ENCODE measurements at places on chromosomes 4 and X. TPM values are rescaled to one million over a fixed set of nuclear protein-coding genes. Genes with fewer than 3 reads are reported as not detected.

- DNase-seq: peak; percentile 39
These were observed 91.2 kb upstream of the GPR50 start for GRCh38 chrX:151085207-151085606.

GRCh38 chr4:40418430-40419230 is 83.5 kb downstream of the CHRNA9 start:
- DNase-seq: no peak

- no peak for DNase-seq
These were observed 276.5 kb upstream of the AGTR2 start for GRCh38 chrX:115894087-115894486.

- DNase-seq: no peak
These were observed 35.7 kb downstream of the STBD1 start for GRCh38 chr4:76342191-76342590.

DNA sequence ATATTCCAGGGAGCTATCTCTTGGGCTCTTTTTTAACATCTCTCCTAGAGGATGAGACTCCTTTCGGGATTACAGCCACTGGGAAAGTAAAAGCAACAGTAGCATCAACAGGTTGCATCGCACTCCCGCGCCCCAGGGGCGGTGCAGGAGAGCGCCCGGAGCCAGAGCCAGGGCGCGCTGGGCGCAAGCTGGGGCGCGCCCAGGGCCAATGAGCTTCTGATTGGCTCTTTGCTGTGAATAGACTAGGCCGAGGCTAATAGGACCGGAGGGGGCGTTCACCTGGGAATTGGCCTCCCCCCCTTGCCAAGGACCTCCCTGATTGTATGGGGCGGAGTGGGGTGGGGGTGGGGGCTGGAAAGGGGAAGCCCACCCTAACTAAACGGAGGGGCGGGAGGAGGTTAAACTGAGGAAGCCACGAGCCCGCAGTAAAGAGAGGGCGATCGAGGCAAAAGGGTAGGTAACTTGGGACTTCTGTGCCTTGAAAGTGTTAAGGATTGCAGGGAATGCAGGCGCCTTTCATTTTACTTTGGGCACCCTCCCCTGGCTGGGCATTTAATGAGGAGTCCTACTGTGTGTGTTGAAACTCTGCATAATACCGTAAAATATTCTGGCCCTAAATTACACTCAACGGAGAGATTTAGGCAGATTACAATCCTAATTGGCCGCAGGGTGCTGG is 1.1 kb upstream of the ATOH1 start:
- DNase-seq: peak; percentile 39

GRCh38 chr4:157072002-157072401 is 3.9 kb upstream of the GLRB start:
- no peak for DNase-seq

DNA sequence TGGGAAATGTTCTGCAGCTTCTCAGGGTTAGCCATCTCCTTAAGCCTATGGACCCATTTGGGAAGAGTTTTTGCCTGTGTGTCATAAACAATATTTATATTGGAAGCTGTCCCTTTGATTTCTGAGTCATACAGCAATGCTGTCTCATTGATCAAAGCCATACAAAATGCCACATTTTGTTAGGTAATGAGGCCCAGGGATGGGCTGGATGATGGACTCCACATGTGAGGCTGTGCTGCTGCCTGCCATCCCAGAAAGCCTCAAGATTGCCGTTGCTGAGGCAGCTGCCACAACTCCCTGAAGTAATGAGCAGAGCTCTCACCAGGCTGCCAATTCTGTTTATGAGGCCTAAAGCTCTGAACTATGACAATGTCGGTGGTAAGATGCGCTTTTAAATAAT is 12.2 kb upstream of the GJB1 start:
- DNase-seq: no peak

- DNase-seq: no peak
These were observed 51.7 kb downstream of the ATP11C start for GRCh38 chrX:139881130-139881529.

GRCh38 chr4:13711233-13711785 is 83.8 kb upstream of the BOD1L1 start:
- no peak for DNase-seq

- no peak for DNase-seq
These were observed 409.3 kb downstream of the FAM47B start for GRCh38 chrX:35351795-35352483.

- no peak for DNase-seq
These were observed 51.7 kb upstream of the GPM6B start for GRCh38 chrX:13868591-13868990.

DNA sequence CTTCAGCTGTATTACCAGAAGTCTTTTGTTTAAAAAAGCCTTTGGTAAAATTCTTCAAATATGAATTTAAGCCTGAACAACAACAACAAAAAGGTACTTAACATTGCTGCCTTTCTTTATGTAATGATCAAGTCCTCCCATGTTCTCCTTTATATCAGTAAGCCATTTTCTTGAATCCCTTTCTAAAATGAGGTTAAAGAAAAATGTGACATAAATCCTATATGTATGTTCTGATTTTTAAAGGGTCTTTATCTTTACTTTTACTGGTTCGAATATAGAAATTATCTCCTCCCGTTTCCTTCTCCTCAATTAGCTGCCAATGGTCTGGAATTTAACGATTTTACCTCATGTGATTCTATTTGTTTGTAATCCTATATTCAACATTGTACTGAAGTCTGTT is 522.8 kb downstream of the IL1RAPL1 start:
- DNase-seq: no peak

GRCh38 chr4:124152132-124152531 is 560.4 kb downstream of the ANKRD50 start:
- DNase-seq: no peak

- no peak for DNase-seq
These were observed 174.6 kb downstream of the INPP4B start for GRCh38 chr4:142671516-142671915.

GRCh38 chr4:13413729-13414437 is 70.3 kb downstream of the RAB28 start:
- DNase-seq: no peak

GRCh38 chr4:153001626-153002025 is 65.5 kb downstream of the FHDC1 start:
- no peak for DNase-seq

- DNase-seq: no peak
These were observed 6.6 kb upstream of the PDZD4 start for GRCh38 chrX:153836921-153837320.

GRCh38 chrX:47704736-47705135 is 45.8 kb upstream of the UXT start:
- no peak for DNase-seq

GRCh38 chr4:180960743-180961401 is 1282.3 kb upstream of the TENM3 start:
- no peak for DNase-seq

- no peak for DNase-seq
These were observed 25.6 kb downstream of the SLC16A2 start for GRCh38 chrX:74446876-74447275.

GRCh38 chr4:56757261-56757746 is 64.2 kb downstream of the SPINK2 start:
- DNase-seq: no peak

DNA sequence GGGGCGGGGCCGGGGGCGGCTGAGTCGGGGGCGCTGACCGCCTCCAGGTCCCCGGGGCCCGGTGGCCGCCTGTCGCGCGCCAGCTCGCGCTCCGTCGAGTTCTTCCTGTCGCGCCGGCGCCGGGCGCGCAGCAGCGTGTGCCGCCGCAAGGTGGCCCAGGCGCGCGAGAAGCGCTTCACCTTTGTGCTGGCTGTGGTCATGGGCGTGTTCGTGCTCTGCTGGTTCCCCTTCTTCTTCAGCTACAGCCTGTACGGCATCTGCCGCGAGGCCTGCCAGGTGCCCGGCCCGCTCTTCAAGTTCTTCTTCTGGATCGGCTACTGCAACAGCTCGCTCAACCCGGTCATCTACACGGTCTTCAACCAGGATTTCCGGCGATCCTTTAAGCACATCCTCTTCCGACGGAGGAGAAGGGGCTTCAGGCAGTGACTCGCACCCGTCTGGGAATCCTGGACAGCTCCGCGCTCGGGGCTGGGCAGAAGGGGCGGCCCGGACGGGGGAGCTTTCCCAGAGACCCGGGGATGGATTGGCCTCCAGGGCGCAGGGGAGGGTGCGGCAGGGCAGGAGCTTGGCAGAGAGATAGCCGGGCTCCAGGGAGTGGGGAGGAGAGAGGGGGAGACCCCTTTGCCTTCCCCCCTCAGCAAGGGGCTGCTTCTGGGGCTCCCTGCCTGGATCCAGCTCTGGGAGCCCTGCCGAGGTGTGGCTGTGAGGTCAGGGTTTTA is 1.5 kb downstream of the ADRA2C start:
- no peak for DNase-seq

GRCh38 chrX:45070116-45071007 is 130.3 kb downstream of the DIPK2B start:
- no peak for DNase-seq

- no peak for DNase-seq
These were observed 50.9 kb downstream of the CORIN start for GRCh38 chr4:47786958-47787370.

GRCh38 chrX:85379174-85379907 is at the start of gene POF1B:
Gene POF1B, minus strand, starts transcription at chrX:85379665. Its CDS starts 211 bp downstream, at chrX:85379454.
- DNase-seq: peak; percentile 21

DNA sequence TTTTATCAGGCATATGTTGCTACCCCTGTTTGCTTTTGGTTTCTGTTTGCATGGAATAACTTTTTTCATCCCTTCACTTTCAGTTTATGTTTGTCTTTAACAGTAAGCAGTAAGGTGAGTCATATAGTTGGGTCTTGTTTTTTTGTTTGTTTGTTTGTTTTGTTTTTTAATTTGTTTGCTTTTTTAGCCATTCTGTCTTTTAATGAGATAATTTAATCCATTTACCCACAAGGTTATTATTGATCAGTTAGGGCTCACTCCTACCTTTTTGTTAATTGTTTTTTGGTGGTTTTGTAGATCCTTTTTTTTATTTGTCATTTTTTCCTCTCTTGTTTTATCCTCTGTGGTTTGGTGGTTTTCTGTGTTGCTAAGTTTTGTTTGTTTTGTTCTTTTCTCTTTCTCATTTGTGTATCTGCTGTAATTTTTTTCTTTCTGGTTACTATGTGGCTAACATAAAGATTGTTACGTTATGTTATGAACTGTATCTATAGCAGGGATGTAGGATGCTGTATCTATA is 379.5 kb upstream of the MAD2L1 start:
- no peak for DNase-seq

- no peak for DNase-seq
These were observed 10.7 kb upstream of the MTNR1A start for GRCh38 chr4:186566068-186566467.

GRCh38 chr4:177033135-177033534 is 240.4 kb upstream of the VEGFC start:
- DNase-seq: no peak

GRCh38 chrX:135557344-135557743 is 36.9 kb downstream of the INTS6L start:
- DNase-seq: no peak

DNA sequence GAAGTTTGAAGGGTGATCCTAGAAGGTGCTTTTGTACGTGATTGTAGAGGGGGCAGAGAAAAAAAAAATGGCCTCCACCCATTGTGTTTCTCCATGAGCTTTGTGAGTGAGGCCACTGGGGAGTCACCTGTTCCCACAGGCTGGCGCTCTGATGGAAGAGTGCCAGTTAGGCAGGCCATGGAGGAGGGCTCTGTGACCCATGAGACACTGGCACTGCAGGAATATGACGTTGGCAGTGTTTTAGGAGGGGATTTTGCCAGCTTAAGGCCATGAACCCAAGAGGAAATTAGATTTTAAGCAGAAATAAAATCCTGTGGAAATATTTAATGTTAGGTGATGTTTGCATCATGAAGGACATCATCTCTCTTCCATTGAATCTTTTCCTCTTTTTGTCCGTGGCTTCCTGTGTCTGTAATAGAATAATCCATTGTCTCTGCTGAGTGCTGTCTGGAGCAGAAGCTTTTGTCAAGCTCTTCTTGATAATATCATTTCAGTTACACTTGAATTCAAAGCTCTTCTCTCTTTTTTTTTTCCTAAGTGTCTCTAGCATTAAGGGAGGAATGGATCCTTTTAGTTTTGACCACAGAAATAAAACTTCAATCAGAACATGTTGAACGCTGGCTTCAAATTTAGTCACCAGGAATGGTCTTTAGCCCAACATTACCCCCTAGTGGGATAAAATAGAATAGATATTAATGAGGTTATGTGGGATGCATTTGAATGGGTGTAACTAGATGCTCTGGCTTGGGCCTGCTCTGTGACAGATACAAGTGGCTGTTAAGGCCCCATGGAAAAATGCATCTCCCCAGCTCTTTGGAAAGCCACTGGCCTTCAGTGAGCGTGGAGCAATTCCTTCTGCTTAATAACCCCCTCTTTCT is 41.0 kb upstream of the UCP1 start:
- no peak for DNase-seq

GRCh38 chrX:17654116-17654515 is 83.2 kb upstream of the SCML1 start:
- DNase-seq: no peak

The GPRASP3 gene
- 4.1 TPM for total RNA-seq

The TECRL gene
- not detected for total RNA-seq

The PROM1 gene
- 1.6 TPM for total RNA-seq

The PAGE1 gene
- not detected for total RNA-seq

The ADAM29 gene
- total RNA-seq: not detected

The TCEAL5 gene
- total RNA-seq: not detected

The IGFBP7 gene
- 205 TPM for total RNA-seq

The TCP11X2 gene
- 1.7 TPM for total RNA-seq

The HSFX4 gene
- total RNA-seq: not detected

The KCTD8 gene
- not detected for total RNA-seq

The AADAT gene
- 6.8 TPM for total RNA-seq

The DOK7 gene
- 16.0 TPM for total RNA-seq

The PPBP gene
- 32.2 TPM for total RNA-seq

The GLRA2 gene
- not detected for total RNA-seq

The CXCL8 gene
- 15.5 TPM for total RNA-seq

The HGFAC gene
- total RNA-seq: not detected

The MED12 gene
- total RNA-seq: 42.3 TPM

The MXRA5 gene
- 2.6 TPM for total RNA-seq

The PTCHD1 gene
- total RNA-seq: 2.2 TPM

The SPANXB1 gene
- total RNA-seq: not detected

The IQSEC2 gene
- 45.1 TPM for total RNA-seq

The H2BW2 gene
- total RNA-seq: not detected
